NK-92 treated with Interleukin-12 subunit alpha and Interleukin-12 subunit beta, amount 100 ng/mL, for 24 hours (cell line): ENCODE measurements at places on chromosomes 2 and 18.

GRCh38 chr18:36152781-36153180 is 23.1 kb downstream of the ELP2 start:
- DNase-seq: no peak

GRCh38 chr2:127406454-127406853 is 11.8 kb upstream of the PROC start:
- DNase-seq: no peak

GRCh38 chr18:57446322-57446721 is 11.1 kb downstream of the ONECUT2 start:
- DNase-seq: no peak

DNA sequence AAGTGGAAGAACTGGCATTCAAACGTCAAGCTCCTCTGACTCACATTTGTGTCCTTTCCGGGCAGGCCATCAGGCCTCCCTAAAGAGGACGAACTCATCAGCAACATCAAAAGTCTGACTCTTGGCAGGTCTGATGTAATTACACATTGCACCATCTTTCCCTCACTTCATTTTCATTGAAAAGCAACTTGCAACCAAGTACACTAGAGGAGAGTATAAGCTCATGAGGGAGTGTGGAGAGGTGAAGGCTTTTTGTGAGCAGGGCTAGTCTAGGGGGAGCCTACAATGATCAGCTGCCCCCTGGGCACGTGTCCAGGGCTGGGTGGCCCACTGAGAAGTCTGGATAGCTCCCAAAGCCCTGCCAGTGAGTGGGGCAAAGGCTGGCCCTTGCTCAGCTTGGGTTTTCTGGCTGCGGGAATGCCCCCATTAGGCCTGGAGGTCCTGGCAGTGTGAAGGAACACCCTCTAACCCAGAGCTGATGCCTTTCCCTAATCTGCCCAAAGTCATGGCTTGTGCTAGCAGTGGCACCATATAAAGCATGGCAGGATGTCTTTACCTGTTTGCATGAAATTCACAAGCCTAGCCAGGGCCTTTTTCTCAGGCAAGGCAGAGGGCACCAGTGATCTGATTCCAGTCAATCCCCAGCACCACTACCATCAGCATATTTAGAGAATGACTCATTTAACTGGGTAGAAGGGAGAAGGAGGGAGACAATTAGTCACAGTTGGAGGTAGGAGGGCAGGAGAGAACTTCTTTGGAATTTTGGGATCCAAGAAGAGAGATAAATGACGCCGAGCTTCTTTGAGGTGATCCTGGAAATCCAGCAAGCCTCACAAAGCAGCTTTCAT is 8.5 kb upstream of the DAW1 start:
- DNase-seq: no peak

GRCh38 chr2:9226458-9227380 is 20.1 kb downstream of the ASAP2 start:
- DNase-seq: no peak

DNA sequence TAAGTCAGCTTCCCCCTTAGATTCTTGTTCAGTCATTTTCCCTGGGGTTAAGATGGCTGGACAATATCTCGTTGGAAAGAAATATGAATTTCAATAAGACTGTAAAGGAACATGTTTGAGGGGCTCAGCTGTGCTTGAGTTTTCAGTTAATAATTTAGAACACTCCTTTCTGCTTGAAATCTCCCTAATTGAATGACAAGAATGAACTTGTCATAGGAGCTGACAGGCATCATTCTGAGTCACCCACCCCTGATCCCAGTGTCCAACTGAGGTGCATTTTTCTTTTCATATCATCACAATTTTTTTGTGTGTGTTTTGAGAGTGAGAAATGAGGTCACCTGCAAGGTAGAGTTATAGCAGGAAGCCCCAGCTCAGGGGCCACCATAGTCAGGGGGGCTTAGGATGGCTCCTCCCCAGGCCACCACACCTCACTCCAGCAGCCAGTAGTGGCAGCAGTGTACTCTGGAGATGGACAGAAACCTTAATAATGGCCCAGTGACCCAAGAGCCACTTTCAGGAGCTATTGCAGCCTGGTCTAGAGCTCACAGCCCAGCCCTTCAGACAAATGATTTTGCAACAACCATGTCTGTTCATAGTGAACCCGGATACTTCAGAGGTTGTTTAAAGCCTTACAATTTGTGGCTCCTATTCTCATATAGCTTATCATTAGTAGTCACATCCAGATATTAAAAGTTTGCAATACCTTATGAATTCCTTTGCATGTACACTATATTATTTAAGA is 174.5 kb downstream of the MAIP1 start:
- DNase-seq: no peak
